ENCODE measurements at places on chromosomes 1 and 21. TPM values are rescaled to one million over a fixed set of nuclear protein-coding genes. Genes with fewer than 3 reads are reported as not detected.

The PRR9 gene
- not detected for total RNA-seq

The NCMAP gene
- 0.05 TPM for total RNA-seq

The MAP3K6 gene
- 8.2 TPM for total RNA-seq

The KLHL12 gene
- total RNA-seq, result 38.3 TPM

The GPR161 gene
- 0.97 TPM for total RNA-seq

The OR2T11 gene
- total RNA-seq, result not detected

The TINAGL1 gene
- total RNA-seq, result not detected

The HSD3B1 gene
- not detected for total RNA-seq

The CTSE gene
- not detected for total RNA-seq

The WDR64 gene
- total RNA-seq, result not detected

The SLC6A17 gene
- 0.02 TPM for total RNA-seq

The OR2T29 gene
- not detected for total RNA-seq

The CHAF1B gene
- total RNA-seq, result 31.2 TPM

The EXTL1 gene
- not detected for total RNA-seq

The OR14K1 gene
- not detected for total RNA-seq

The SLC9A1 gene
- 17.8 TPM for total RNA-seq

The LPAR3 gene
- 0.83 TPM for total RNA-seq

The KRTAP11-1 gene
- total RNA-seq, result not detected

The EPHB2 gene
- total RNA-seq, result 0.17 TPM

The NID1 gene
- total RNA-seq, result 0.05 TPM

The FCRL5 gene
- not detected for total RNA-seq

The FOXO6 gene
- 0.19 TPM for total RNA-seq

The CAMTA1 gene
- 68.9 TPM for total RNA-seq

The C8B gene
- not detected for total RNA-seq

The FAM229A gene
- 3.6 TPM for total RNA-seq

The HENMT1 gene
- total RNA-seq, result 25.6 TPM

The KIAA1614 gene
- not detected for total RNA-seq

The NTMT2 gene
- not detected for total RNA-seq

The CFHR3 gene
- total RNA-seq, result not detected

The SLC26A9 gene
- total RNA-seq, result not detected

The SYT14 gene
- total RNA-seq, result not detected

The OLFML2B gene
- not detected for total RNA-seq

The NPPB gene
- total RNA-seq, result not detected

The LINGO4 gene
- total RNA-seq, result 0.33 TPM

The CA14 gene
- total RNA-seq, result not detected

The FBXO2 gene
- 2.5 TPM for total RNA-seq
